ENCODE measurements at places on chromosomes 5 and 9.
A peak's percentile ranks its signal among the peaks of the same experiment; 100 is the strongest.

DNA sequence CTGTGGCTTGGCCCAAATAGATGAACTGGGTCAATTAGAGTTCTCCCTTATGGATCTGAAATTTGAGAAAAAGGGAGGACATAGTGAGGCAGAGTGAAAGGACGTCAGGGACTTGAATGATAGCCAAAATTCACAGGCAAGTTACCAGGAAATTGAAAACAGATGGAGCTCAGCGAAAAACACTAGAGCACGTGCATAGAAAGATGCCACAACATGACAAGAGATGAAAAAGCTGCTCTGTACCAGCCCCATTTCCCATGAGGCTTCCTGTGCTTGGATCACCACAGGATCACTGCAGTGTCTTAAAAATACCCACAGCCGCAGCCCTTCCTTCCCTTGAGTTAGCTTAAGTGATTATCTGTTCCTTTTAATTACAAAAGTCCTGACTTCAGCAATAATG is 39.0 kb upstream of the HOMER1 start:
- no peak for DNase-seq

GRCh38 chr5:9009931-9010651 is 535.8 kb downstream of the SEMA5A start:
- no peak for DNase-seq

DNA sequence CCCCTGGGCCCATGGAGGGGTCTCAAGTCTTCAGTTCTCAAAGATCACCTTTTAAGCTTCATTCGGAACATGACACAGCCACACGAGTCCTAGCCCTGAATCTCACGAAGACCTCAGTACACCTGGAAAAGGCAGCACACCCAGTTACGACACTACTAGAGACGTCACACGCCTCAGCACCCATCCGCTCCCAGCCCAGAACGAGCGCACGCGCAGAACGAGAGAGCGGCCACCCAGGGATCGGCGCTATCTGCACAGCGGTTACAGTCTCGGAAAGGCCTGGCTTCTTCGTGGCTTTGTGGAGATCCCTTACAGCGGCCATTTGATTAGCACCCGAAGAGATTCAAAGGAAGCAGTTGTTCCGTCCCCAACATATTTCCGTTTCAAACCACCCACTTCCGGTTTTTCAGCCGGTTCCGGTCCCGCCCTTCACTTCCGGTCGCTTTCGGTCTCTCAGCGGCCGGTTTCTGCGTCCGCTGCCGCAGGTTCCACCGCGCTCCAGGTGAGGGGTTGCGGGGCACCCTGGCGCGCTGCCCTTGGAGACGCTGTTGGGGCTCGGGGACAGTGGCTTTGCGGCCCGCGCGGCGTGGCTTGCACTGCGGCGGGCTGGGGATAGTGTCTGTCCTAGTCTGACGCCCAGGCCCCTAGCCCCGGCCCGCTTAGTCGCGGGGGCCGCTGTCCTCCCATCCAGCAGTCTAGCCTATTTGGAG is at the start of gene UBLCP1:
UBLCP1 (plus strand) TSS at position 432 of the 710 bp plus-strand sequence. CDS start 5,626 bp downstream, outside the sequence.
- DNase-seq = peak; percentile 60

DNA sequence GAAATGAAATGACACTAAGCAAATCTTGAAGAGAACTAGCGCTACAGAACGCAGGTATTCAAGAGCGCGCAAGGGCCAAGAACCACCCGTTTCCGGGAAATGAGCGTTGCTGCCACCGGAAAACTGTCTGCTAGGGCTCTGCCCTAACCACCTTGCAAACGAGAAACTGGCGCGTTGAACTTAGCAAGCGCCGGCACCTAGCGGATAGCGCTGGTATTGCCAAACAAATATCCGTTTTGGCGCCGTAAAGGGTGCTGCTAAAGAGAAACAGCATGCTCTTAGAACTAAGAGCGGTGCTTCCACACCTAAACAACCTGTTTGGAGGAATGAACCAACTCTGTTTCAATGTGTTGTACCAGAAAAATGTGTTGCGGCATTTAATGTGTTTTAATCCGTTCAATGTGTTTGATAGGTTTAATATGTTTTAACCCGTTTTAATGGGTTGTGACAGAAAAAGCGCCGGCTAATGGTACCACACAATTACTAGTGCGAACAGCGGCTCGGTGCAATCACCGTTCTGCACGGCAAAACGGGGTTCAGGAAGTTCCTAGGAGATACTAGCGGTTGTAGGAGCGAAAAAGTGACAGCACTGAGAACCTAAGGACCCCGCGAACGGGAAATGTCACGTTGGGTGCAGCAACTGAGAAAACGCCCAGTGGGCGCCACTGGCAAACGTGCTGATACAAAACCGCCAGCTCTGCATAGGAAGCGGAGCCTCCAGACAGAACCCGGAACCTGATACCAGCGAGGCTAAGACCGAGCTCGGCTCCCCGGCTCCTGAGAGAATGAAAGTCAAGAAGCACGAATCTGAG is at the start of gene ANXA2R:
ANXA2R (minus strand) TSS at position 33 of the 812 bp plus-strand sequence. CDS start 273 bp downstream, outside the sequence.
- peak; percentile 92 for DNase-seq

GRCh38 chr9:137069508-137070091 is 757 bp downstream of the SAPCD2 start:
- DNase-seq = no peak

- DNase-seq = no peak
Measured at GRCh38 chr5:78627175-78627574, 21.4 kb downstream of the LHFPL2 start.

DNA sequence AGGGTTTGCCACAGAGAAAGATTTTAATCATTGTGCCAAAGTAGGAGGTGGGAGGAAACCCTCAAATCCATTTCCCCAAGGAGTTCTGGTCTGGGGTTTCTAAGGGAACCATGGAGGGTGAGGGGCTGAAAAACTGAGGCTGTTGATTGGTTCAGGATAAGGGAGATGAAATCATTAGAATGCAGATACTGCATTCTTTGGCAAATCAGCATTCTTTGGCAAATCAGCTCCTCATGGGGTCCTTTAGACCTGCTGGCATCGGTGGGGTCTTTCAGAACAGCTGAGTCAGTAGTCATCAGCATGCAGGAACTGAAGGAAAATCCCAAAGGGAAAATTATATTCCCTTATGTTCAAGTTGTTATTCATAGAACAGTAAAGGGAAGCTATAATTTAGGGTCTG is 585.5 kb downstream of the ISL1 start:
- DNase-seq = no peak

DNA sequence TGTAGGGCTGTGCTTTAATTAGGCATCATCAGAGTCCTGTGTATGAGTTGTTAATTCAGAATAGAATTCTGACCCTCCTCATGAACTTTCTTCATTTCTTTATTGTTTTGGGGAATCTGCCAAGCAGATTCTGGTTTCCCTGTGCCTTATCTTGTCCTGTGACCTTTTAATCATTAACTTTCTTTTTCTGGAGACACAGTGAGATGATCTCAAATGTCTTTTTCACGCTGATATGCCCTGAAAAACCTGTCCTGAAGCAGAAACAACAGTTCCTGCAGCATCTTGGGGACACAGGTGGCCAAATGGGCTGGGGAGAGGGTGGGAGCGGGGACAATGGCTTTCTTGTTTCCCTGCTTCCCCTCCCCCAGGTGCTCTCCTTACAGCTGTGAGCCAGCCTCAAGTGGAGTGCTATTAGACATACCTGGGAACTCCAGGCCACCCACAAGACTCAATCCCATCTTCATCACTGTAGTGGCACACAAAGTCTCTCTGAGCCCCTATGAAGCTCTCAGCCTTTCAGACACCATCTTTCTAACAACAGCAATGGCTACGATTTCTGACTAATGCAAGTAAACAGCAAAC is 213.8 kb downstream of the ATP10B start:
- DNase-seq = no peak

DNA sequence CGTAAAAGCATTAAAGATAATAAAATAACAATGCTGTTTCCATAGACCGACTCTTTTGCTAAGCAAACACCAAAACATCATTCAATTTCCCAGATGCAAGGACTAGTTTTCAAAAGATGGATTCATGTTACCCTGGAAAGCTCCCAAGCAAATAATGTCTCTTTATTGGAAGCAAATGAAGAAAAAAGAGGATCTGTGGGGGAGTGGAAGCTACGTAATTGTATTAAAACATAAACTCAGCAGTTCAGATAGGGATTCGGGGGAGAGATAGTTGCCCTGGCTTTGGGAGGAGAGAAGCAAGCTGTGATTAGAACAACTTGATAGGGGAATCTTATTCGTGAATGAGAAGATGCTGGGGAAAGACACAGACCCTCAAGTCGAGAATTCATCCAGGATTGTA is 491.0 kb upstream of the CLINT1 start:
- no peak for DNase-seq

GRCh38 chr9:112038017-112038408 is 137.1 kb downstream of the SUSD1 start:
- no peak for DNase-seq

- no peak for DNase-seq
Measured at GRCh38 chr5:8884029-8884428, 661.8 kb downstream of the SEMA5A start.

- no peak for DNase-seq
Measured at GRCh38 chr5:13975246-13975645, 30.8 kb upstream of the DNAH5 start.

- no peak for DNase-seq
Measured at GRCh38 chr5:142814122-142814521, 43.9 kb downstream of the ARHGAP26 start.

DNA sequence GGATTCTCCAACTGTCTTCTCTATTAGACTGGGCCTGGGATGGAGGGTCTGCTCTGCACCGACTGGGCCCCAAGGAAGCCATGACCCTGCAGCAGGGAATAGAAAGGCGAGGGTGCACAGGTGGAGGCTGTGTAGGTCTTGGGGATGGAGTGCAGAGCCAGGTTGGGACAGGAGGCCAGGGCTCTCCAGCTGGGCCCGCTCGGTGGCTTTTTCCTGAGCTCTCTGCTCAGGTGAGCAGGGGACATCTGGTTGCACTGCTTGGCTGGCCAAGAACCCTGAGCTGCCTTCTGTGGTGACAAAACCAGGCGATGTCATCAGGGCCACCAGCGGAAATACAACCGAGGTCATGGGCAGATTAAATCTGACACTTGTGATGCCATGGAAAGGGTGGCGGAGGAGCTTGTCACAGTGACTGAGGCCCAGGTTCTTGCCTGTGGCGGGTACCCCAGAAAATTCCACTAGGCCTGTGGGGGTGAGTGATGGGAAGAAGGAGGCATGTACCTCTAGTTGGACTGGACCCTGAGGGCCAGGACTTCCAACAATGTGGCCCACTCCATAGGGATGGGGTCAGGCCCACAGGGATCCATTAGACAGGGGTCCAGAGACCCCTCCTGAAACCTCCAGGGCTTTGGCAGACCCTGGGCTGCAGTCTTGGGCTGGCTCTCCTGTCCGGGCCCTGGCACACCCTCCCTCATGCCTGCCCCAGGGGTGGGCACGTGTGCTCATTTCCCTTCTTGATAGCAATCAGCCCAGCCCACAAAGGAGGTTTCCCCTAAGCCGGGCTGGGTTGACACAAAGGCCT is 4.4 kb upstream of the IL3 start:
- DNase-seq = no peak

DNA sequence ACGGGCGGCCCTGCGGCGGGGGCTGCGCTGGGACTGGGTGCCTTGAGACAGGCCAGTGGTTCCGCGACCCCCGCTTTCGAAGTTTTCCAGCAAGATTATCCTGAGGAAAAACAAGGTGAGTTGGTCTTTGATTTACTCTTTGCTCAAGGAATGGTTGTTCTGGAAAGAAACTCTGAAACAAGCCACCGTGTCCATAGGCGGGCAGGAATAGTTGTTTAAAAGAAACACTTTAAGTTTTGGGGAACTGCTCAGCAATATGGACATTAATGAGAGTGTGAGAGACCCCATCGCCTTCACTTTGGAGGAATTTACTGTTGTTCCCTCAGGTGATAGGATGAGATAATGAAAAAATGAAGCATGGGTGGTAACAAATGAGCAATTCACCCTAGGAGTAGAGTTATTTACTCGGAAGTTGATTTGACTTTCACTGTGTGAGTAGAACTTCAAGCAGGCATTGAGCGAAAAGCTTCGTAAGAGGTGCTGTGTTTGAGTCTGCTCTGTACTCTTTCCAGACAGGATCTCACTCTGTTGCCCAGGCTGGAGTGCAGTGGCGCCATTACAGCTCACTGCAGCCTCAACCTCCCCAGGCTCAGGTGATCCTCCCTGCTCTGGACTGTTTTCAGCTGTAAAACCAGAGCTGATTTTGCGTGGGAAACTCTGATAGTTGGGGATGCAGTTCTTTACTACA is 1.1 kb downstream of the DMRTA1 start:
- DNase-seq = no peak

- DNase-seq = no peak
Measured at GRCh38 chr9:16046713-16047112, 493.9 kb downstream of the CCDC171 start.

GRCh38 chr5:10406651-10407050 is 35.0 kb upstream of the ROPN1L start:
- no peak for DNase-seq

DNA sequence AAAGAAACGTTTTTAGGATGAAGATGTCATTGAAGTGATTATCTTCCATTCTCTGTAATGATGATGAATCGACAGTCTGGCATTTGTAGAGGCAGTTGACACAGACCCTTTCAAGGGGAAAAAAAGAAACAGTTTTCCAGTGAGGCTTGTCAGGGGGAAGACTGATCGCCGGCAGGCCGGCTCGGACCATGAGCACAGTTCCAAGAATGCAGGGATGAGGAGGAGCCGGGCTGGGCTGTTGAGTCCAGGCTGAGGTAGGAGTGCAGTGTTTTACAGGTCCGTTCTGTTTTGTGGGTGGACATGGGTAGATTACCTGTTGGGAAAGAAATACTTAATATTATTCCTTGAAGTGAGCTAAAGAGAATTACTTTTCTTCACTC is 194.6 kb downstream of the AOPEP start:
- DNase-seq = no peak

GRCh38 chr5:133669472-133669871 is 57.1 kb upstream of the FSTL4 start:
- no peak for DNase-seq

GRCh38 chr9:16131264-16131663 is 578.4 kb downstream of the CCDC171 start:
- DNase-seq = no peak

DNA sequence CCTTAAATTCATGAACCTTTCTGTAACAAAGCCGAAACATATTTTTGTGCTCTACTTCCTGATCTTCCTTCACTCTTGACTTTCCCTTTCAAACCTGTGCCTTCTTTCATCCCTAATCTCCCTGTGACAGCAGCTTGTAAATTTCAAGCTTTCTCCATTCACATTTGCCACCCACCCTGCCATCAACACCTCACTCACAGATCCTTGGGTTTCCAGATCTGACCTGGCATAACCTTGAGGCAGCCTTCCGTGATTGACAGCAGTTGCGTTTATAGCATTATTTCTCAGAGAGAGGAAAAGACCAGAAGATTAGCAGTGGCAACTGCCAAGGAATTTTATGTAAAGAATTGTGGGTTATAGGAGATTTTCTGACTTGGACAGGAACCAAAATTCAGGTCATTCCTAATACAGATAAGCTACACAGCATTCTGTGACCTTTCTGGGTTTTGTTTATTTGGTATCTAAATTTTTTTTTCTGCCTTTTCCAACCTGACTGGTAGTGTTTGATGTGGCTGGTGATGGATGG is 260.0 kb downstream of the NR2F1-AS1 start:
- no peak for DNase-seq

GRCh38 chr9:122158202-122158601 is 1.4 kb downstream of the NDUFA8 start:
- DNase-seq = peak; percentile 3

DNA sequence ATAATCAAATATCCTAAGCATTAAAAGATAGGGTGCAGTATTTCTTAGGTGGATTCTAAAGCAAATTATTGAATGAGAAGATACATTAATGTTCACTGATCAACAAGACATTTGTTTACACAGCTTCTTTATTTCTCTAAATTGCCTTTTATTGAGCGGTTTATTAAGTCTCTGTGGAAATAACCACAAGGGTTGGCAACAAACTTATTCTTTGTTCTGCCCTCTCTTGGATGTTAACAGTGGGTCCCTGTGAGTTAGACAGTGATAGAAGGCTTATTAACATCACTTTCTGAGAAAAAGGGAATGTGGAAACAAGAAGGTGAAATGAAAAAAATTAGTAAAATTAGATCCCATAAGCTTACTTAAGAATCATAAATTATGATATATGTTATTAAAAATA is 82.7 kb upstream of the C6 start:
- DNase-seq = no peak

All from activated T-cell treated with anti-CD3 and anti-CD28 coated beads for 4 hours (primary cell).